Aorta (tissue), 5 donors: ENCODE measurements at places on chromosomes 3 and 15. TPM values are rescaled to one million over a fixed set of nuclear protein-coding genes. Genes with fewer than 3 reads are reported as not detected.
A peak's percentile ranks its signal among the peaks of the same experiment; 100 is the strongest.

The CHRD gene
- total RNA-seq: 46.5 TPM

The SERINC4 gene
- not detected for total RNA-seq

The SERPINI2 gene
- 0.51 TPM for total RNA-seq

The ALDH1A2 gene
- total RNA-seq: 5.9 TPM

The CD96 gene
- 1.8 TPM for total RNA-seq

The INKA1 gene
- 8.8 TPM for total RNA-seq

DNA sequence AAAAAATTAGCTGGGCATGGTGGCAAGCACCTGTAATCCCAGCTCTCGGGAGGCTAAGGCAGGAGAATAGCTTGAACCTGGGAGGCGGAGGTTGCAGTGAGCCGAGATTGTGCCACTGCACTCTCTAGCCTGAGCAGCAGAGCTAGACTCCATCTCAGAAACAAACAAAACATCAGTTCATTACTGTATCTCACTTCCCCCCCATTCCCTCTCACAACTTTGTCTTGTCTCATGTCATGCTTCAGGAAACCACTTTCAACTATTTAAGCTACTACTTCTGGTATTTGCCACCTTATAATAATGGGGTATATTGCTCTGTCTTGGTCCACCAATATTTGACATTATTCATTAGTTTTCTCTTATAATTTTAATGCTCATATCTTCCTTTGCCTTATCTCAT is 26.2 kb downstream of the PIK3CA start:
- no peak for DNase-seq

DNA sequence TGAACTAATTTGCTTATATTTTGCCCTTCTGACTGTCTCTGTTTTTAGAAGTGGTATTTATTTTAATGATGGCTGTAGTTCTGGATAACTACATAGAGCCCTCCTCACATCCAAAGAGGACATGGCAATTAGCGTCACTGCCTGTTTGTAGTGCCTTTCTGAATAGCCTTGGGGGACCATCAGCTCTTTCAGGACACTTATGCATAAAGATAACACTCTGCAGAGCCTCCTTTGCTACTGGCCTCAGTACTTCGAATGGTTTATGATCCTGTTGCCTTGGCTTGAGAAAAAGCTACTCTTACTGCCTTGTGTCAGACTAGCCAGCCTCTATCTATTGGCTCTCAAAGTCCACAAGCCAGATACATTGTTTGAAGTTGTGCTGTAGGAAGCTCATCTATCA is 105.4 kb upstream of the SPRED1 start:
- no peak for DNase-seq

DNA sequence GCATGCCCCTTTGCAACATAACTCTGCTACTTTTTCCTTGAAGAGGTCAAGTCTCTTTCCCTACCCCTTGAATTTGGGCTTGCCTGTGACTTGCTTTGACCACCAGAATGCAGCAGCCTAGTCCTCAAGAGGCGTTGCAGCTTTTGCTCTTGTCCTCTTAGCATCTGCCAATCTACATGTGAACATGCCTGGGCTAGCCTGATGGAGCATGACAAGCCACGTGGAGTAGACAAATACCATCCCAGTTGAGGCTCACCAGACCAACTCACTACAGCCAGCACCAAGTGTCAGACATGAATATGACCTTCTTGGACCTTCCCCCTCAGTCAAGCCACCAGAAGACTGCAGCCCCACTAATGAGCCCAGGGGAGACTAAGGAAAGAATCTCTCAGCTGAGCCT is 32.9 kb downstream of the AMOTL2 start:
- peak; percentile 19 for DNase-seq

DNA sequence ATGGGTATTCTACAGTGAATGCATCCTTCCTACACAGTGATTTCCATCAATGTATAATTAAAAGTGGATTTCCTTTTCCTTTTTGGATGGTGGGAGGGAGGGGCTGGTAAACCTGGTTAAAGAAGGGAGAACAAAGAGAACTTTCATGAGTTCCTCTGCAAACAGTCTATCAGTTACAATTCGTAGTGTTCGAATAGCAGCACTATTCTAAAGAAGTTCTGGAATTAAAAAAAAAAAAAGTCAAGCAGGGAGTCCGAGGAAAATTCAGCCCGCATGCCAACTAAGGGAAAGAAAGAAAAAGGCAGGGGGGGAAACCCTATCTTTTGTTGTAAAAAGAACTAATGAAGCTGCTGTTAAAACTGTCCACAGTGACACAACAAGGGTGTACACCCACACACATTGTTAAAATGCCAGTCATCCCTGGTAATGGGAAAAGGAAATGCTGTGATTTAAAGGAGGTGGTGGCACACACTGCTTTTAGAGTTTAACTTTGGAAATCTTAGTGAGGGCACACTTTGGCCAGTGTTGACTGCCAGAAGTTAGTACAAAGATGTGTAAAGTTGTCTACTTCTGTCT is 521.2 kb downstream of the ZIC1 start:
- no peak for DNase-seq

- DNase-seq: no peak
These were observed 99.9 kb downstream of the SLCO3A1 start for GRCh38 chr15:91953432-91953831.

GRCh38 chr3:157107644-157108133 is 52.3 kb downstream of the CCNL1 start:
- no peak for DNase-seq

DNA sequence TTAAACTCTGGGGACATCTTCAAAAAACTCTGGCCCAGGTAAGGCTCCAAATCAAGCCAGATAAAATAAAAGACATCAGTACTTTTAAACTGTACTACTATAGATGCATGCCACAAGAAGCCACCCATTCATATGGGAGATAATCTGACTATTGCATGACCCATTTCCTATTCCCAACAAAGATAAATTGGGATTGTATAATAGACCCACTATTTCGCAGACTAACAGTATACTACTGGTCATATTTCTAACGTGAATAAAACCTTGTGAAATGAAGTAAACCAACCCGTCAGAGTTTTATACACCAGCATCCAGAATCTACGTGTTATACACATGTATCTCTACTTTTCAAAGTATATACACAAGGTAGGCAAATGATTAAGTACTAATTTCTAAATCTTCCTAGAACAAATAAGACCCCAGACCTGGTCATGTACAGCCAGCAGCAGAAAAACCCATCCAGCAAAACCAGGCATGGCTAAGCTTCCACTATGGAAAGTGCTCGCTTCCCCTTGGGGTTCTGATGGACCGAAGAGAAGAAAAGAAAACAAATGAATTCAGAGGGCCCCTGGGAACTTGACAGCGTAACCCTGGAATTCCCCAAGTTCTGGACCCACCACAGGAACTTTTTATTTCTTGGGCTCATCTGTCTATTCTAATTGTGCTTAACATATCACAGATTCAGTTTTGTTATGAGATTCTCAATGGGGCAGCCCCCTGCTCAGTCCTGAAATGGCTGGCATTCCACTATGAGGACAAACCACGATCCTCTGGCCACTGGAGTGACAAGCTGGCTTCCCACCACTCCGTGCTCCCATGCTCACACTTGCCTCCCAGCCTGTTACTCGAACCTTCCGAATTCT is 69.1 kb downstream of the MB21D2 start:
- DNase-seq: no peak

- DNase-seq: no peak
These were observed 135.6 kb upstream of the STAC start for GRCh38 chr3:36244728-36245127.

GRCh38 chr3:57043518-57043917 is 16.9 kb upstream of the SPATA12 start:
- no peak for DNase-seq

- no peak for DNase-seq
These were observed 299.1 kb upstream of the MCTP2 start for GRCh38 chr15:93932164-93932776.

GRCh38 chr15:34154725-34155204 is 52.9 kb downstream of the PGBD4 start:
- DNase-seq: no peak
